Bronchial smooth muscle cell (primary cell): ENCODE measurements at places on chromosomes 5 and 9. TPM values are rescaled to one million over a fixed set of nuclear protein-coding genes. Genes with fewer than 3 reads are reported as not detected.

Gene FGF18
- total RNA-seq = under 0.01 and 0.17 TPM in 2 replicates

Gene GARIN3
- not detected in 2 replicates for total RNA-seq

Gene RGS7BP
- total RNA-seq = not detected in 2 replicates

Gene OXCT1
- 29.4 and 49.5 TPM in 2 replicates for total RNA-seq

Gene IFNA13
- not detected in 2 replicates for total RNA-seq

Gene GRXCR2
- not detected in 2 replicates for total RNA-seq

Gene PCSK1
- under 0.01 TPM in 1 of 2 replicates, not detected in the other for total RNA-seq

Gene MOB3B
- total RNA-seq = 0.09 and 0.16 TPM in 2 replicates

Gene PFDN1
- 21.9 and 30.7 TPM in 2 replicates for total RNA-seq

Gene PCDHB10
- total RNA-seq = 0.47 and 1.4 TPM in 2 replicates

Gene SLC2A6
- total RNA-seq = 4.3 and 5.7 TPM in 2 replicates

Gene PCDHGB2
- 3.0 and 4.1 TPM in 2 replicates for total RNA-seq

Gene FOXD4L3
- not detected in 2 replicates for total RNA-seq

Gene SLCO6A1
- not detected in 2 replicates for total RNA-seq

Gene BHMT2
- 4.4 and 4.6 TPM in 2 replicates for total RNA-seq

Gene TRPM6
- total RNA-seq = under 0.01 TPM in 2 replicates

Gene XPA
- 10.3 and 10.9 TPM in 2 replicates for total RNA-seq

Gene OCLN
- total RNA-seq = 0.26 and 0.32 TPM in 2 replicates

Gene DEPDC1B
- 1.0 and 1.1 TPM in 2 replicates for total RNA-seq

Gene PCDHAC2
- total RNA-seq = under 0.01 and 0.09 TPM in 2 replicates

Gene CARTPT
- total RNA-seq = not detected in 2 replicates

Gene GRK6
- total RNA-seq = 13.6 and 15.5 TPM in 2 replicates

Gene AMBP
- total RNA-seq = 0.16 and 0.86 TPM in 2 replicates

Gene IL12B
- total RNA-seq = under 0.01 and 0.16 TPM in 2 replicates

Gene ZNF454
- 2.8 and 3.0 TPM in 2 replicates for total RNA-seq

Gene CCDC183
- 0.32 and 0.43 TPM in 2 replicates for total RNA-seq

Gene SLC45A2
- total RNA-seq = under 0.01 TPM in 1 of 2 replicates, not detected in the other

Gene ARSI
- 9.9 and 16.3 TPM in 2 replicates for total RNA-seq

Gene MYMK
- not detected in 2 replicates for total RNA-seq

Gene PCDHA6
- 0.17 and 0.32 TPM in 2 replicates for total RNA-seq

Gene PCDHGB6
- 3.0 and 3.7 TPM in 2 replicates for total RNA-seq

Gene SPINK7
- total RNA-seq = not detected in 2 replicates

Gene SURF1
- 32.8 and 43.2 TPM in 2 replicates for total RNA-seq

Gene ALDOB
- not detected in 2 replicates for total RNA-seq

Gene PRDM9
- total RNA-seq = not detected in 2 replicates

Gene FAM78A
- 0.32 and 0.52 TPM in 2 replicates for total RNA-seq

Gene CDHR2
- 0.09 and 0.32 TPM in 2 replicates for total RNA-seq

Gene FBXL7
- 3.3 and 3.4 TPM in 2 replicates for total RNA-seq

Gene SLC34A3
- not detected in 2 replicates for total RNA-seq

Gene SPINK13
- total RNA-seq = not detected in 2 replicates

Gene FBN2
- 6.4 and 14.7 TPM in 2 replicates for total RNA-seq

Gene ANKRD34B
- not detected in 2 replicates for total RNA-seq

Gene IFNK
- total RNA-seq = not detected in 2 replicates

Gene PELO
- total RNA-seq = 27.6 and 32.7 TPM in 2 replicates

Gene DND1
- 0.16 and 0.17 TPM in 2 replicates for total RNA-seq

Gene CDC25C
- total RNA-seq = 0.26 and 1.1 TPM in 2 replicates

Gene MAP1B
- total RNA-seq = 84.5 and 132 TPM in 2 replicates

Gene EIF4EBP3
- 1.3 and 1.7 TPM in 2 replicates for total RNA-seq

Gene CNTLN
- 8.4 and 13.9 TPM in 2 replicates for total RNA-seq

Gene NUTM2F
- not detected in 2 replicates for total RNA-seq

Gene OLFML2A
- 5.7 and 7.4 TPM in 2 replicates for total RNA-seq

Gene BSPRY
- total RNA-seq = not detected in 2 replicates

Gene PAM
- 241 and 301 TPM in 2 replicates for total RNA-seq

Gene BTNL9
- not detected in 2 replicates for total RNA-seq

Gene LCNL1
- total RNA-seq = 0.16 and 0.34 TPM in 2 replicates

Gene LRRC70
- 0.26 and 0.79 TPM in 2 replicates for total RNA-seq

Gene SMIM33
- total RNA-seq = not detected in 2 replicates
